Gastroesophageal sphincter (tissue), 4 donors: ENCODE measurements at places on chromosomes 2 and 18. TPM values are rescaled to one million over a fixed set of nuclear protein-coding genes. Genes with fewer than 3 reads are reported as not detected.

The ZFP36L2 gene
- total RNA-seq, result 50.9 TPM

The MARCO gene
- 8.1 TPM for total RNA-seq

The SPATS2L gene
- total RNA-seq, result 111 TPM

The RBM45 gene
- total RNA-seq, result 9.1 TPM

The PLEK gene
- 6.7 TPM for total RNA-seq

The MAPK4 gene
- total RNA-seq, result 9.4 TPM

The GPR55 gene
- not detected for total RNA-seq

The KIAA2012 gene
- total RNA-seq, result not detected

The ATP8B1 gene
- 22.1 TPM for total RNA-seq

The PDE1A gene
- total RNA-seq, result 7.2 TPM

The HOXD12 gene
- not detected for total RNA-seq

The AFF3 gene
- 45.5 TPM for total RNA-seq

The CFLAR gene
- 346 TPM for total RNA-seq

The IL36A gene
- 9.1 TPM for total RNA-seq

The IL1RL2 gene
- total RNA-seq, result not detected

The POTEJ gene
- total RNA-seq, result not detected

The KCNJ13 gene
- not detected for total RNA-seq

The GULP1 gene
- 43.3 TPM for total RNA-seq

The GTF2A1L gene
- total RNA-seq, result 32.2 TPM

The KCNG3 gene
- not detected for total RNA-seq

The ASB18 gene
- total RNA-seq, result not detected

The ZNF407 gene
- 18.1 TPM for total RNA-seq

The NT5C1B gene
- total RNA-seq, result 0.39 TPM

The TMEM163 gene
- 0.89 TPM for total RNA-seq

The SCG2 gene
- 0.78 TPM for total RNA-seq

The ERBB4 gene
- 0.92 TPM for total RNA-seq
